Cerebellar cortex (tissue), 1 donor: ENCODE measurements at places on chromosomes 12 and 14.

DNA sequence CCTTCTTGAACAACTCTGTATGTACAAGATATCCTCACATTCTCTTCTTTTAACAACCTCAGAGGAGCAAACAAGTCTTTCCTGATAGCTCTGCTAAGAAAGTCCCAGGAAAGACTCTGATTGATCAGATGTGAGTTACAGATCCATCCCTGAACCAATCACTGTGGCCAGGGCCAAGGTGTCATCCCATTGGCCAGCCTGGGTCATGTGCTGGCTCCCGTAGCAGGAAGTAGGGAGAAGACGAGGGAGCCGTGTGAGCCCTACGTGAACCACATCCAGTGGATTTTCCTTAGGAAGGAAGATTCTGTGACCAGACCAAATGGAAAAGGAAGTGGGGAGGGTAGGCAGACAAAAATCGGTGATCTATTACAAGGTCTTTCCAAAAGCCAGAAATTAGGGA, 5.6 kb downstream of the P2RX7 start:
- no peak for DNase-seq

- no peak for DNase-seq
Observed at GRCh38 chr14:92105893-92106142, 564 bp downstream of the ATXN3 start.

DNA sequence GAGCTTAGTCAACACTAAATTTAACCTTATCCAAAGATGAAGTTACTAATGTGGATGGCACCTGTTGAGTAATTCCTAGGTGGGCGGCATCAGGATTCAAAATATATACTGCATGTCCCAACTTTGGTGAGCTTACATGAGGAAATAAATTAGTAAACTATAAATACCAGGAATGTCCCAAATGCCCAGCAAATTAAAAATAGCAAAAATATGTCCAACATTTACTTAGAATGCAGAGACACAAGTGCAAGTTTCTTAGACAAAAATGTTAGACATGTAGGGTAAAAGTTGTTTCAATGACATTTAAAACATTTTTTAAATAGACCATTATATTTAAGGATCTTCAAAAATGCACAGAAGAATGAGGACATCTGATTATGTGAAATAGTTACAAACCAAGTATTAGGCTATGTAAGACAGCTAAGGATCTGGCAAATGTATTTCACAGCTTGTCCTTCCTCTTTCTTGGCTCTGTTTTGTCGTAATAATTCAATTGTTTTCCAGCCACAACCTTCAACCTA, 115.9 kb downstream of the NAV3 start:
- DNase-seq = no peak

GRCh38 chr12:70966046-70966445, 45.5 kb upstream of the PTPRR start:
- DNase-seq = no peak
